ENCODE measurements at places on chromosomes 7 and 10.
A peak's percentile ranks its signal among the peaks of the same experiment; 100 is the strongest.

- peak; percentile 83 for ATAC-seq
Observed at GRCh38 chr10:104330168-104331110, 7.8 kb downstream of the ITPRIP start.

GRCh38 chr10:79189181-79189580 is 120.4 kb downstream of the ZMIZ1 start:
- ATAC-seq = no peak

DNA sequence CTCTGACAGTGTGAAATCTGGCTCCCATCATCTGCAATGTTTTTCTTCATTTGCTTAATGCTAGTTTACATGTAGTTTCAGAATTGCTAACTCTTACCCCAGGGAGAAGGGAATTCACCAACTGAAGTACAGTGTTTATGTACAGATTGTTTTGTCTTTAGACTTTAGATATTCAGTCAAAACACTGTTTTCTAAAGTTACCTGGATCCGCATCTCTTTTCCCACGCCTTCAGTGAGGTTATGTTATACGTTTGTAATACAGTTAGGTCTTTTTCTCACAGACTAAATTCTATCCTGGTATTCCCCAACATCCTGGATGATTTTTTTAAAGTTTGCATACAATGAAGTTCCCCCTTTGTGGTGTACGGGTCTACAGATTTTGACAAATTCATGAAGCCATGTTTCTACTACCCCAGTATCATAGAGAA is 3.2 kb upstream of the LYZL1 start:
- no peak for ATAC-seq

DNA sequence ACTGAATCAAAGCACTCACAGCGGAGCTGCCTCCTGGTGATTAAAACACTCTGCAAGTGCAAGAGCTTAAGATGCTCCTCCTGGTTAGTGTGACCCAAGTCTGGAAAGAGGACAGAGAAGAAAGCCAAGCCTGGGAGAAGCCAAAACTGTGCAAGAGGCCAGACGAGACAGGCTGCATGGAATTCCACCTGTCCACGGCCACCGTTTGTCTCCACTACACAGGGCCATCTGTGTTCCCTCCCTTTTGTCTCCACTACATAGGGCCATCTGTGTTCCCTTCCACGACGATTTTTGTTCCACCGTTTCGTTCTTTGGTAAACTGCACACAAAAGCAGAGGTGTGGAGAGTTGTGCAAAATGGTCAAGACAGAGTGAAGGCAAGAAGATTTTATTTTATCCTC is 233.0 kb downstream of the DIP2C start:
- ATAC-seq = no peak

All from gastroesophageal sphincter (tissue), 4 donors.